ENCODE measurements at places on chromosomes 6 and 20.

GRCh38 chr6:123580331-123580730, 56.4 kb downstream of the TRDN start:
- no peak for DNase-seq

GRCh38 chr20:3405696-3406358, 1.6 kb downstream of the DNAAF9 start:
- DNase-seq, result no peak

- no peak for DNase-seq
Measured at GRCh38 chr20:48382304-48382703, 445.5 kb downstream of the PREX1 start.

- no peak for DNase-seq
Measured at GRCh38 chr6:138492113-138492512, 7.2 kb downstream of the NHSL1 start.

DNA sequence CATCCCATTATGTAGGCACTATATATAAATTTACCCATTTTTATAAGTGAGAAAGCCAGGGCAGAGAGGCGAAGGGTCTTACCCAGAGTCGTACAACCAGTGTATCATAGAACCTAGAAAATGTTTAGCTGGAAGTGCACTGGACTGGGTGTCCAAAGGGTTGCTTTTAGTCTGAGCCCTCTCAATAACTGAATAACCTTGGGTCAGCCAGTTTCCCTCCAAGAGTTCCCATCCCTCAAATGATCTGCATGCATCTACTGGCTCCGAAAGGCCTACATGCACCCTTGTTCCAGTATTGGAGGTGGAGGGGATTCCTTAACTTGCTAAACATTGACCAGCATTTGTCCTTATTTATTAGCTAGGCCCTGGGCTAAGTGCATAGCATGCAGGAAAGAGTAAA, 3.8 kb downstream of the SNPH start:
- DNase-seq, result no peak

GRCh38 chr20:33676652-33677645, 2.7 kb upstream of the NECAB3 start:
- DNase-seq, result no peak

DNA sequence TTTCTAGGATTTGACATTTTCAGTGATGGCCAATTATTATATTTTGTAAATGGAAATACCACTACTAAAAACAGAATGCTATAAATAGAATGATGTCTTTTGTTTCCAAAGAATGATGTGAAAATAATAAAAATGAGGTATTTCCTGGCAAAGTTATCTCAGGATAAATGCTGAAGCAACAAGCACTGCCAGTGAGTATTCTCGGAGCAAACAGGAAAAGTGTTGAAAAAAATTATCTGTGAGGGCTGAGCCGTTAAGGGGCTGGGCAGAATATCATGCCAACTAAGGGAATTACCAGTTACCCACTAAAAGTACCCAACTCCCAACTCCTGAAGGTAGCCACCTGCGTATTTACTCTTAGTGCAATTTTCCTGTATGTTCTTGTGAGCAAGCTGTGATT, 23.6 kb upstream of the SCAF8 start:
- DNase-seq, result no peak

DNA sequence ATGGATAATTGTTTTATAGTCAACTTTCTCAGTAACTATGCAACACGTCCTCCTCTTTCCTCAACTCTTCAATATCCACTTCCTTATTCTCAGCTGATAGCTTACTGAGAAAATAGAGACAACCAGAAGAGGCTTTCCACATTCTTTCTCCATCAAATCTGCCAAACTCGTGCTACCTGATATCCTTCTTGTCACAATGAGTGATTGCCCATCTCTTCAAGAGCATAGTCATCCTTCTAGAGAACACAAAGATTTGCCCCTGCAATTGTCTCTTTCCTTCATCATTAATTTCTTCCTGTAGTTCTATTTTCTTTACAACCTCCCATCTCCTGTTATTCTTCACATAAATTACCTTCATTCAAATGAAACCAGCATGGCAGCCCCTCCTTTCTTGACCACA, 75.9 kb upstream of the RGS17 start:
- DNase-seq, result no peak

GRCh38 chr6:25431306-25431974, 152.3 kb downstream of the CARMIL1 start:
- no peak for DNase-seq

GRCh38 chr6:169639653-169640278, 62.1 kb downstream of the WDR27 start:
- no peak for DNase-seq
